Stimulated activated CD4-positive, alpha-beta T cell treated with anti-CD3 and anti-CD28 coated beads, Interleukin-1b, Interleukin-23, amount 100 ng/mL, for 48 hours (primary cell): ENCODE measurements at places on chromosomes 5 and 9.

DNA sequence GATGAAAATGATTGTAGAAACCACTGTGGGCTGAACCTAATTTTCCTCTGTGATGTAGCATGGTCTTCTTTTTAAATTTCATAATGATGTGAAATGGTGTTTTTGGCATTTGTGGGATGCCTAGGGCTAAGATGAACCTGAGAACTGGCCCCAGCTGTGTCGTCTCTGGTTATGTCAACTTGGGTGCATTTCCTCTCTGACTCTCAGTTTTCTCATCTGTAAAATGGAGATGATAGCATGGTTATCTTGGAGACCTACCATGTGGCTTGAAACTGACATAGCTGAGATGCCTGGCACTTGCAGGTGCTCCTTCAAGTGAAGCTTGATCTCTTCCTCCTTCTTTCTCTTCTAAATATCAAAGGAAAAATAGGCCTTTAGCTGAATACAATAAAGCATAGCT is 77.8 kb downstream of the BOD1 start:
- DNase-seq, result no peak

DNA sequence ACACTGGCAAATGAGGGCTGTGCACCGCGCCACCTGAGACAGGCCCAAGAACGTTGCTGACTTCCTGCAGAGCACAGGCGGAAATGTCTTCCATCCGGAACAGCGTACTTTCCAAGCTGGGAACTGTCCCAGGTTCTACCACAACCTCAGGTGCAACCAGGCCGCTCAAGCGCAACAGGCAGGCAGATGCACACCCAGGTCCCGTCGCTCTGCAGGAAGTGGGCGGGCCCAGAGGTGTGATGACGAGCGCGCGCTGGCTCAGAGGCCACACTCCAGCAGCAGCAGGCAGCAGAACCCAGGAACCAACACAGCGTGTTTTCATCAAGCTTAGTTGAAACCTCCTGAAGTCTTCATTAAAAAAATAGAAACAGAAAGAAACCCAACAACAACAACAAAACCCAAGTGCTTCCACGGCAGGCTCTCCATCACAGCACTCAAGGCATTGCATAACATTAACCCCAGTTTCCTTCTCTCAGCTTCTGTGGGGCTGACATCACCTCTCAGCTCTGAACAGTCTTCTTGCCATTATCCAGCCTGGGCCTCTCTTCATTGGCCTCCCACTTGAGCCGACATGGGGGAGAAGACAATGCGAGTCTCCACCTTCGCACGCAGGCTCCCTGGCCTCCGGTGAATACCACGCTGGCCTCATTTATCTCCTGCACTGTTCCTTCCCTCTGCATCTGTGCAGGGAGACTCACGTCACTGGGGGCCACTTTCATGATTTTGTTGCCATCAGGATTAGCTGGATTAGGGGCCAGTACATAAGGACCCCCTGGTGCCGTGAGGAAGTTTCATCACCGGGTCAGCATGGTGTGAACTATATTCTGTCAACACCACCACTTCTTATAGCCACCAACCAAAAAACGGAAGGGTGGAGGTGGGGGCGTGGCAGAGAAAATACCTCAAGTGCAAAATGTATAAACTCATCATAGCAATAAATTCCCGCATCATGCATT is 22.1 kb downstream of the PTCH1 start:
- DNase-seq, result peak; percentile 85

- no peak for DNase-seq
These were observed 88.9 kb downstream of the EBF1 start for GRCh38 chr5:159010661-159011442.

- peak; percentile 87 for DNase-seq
These were observed 658 bp upstream of the PCDH1 start for GRCh38 chr5:141878711-141879425.

- no peak for DNase-seq
These were observed 56.3 kb upstream of the ELL2 start for GRCh38 chr5:96017951-96018350.
